Fibroblast of lung (primary cell): ENCODE measurements at places on chromosomes 2 and 18. TPM values are rescaled to one million over a fixed set of nuclear protein-coding genes. Genes with fewer than 3 reads are reported as not detected.

The CIB4 gene
- not detected in 2 replicates for total RNA-seq

The USP37 gene
- total RNA-seq, result 8.3 and 10.3 TPM in 2 replicates

The CAPN14 gene
- total RNA-seq, result under 0.01 and 0.17 TPM in 2 replicates

The CHRNG gene
- not detected in 2 replicates for total RNA-seq

The BCL2 gene
- total RNA-seq, result 3.6 and 9.0 TPM in 2 replicates

The KCNG2 gene
- total RNA-seq, result 6.4 and 10.1 TPM in 2 replicates

The SERPINB10 gene
- not detected in 2 replicates for total RNA-seq

The ERICH2 gene
- total RNA-seq, result 3.1 and 4.1 TPM in 2 replicates

The PLCD4 gene
- total RNA-seq, result 3.9 and 10.7 TPM in 2 replicates

The NCKAP5 gene
- total RNA-seq, result 1.0 and 2.6 TPM in 2 replicates

The LRATD1 gene
- total RNA-seq, result 0.51 and 0.99 TPM in 2 replicates
